ENCODE measurements at places on chromosomes 13 and 19. TPM values are rescaled to one million over a fixed set of nuclear protein-coding genes. Genes with fewer than 3 reads are reported as not detected.

GRCh38 chr13:94928127-94928775 lies 215.9 kb upstream of the SOX21 start:
- no peak for DNase-seq

- DNase-seq: no peak
Observed at GRCh38 chr13:112101360-112101930, 34.5 kb downstream of the SOX1 start.

- DNase-seq: no peak
Observed at GRCh38 chr19:10871711-10872545, 575 bp downstream of the CARM1 start.

DNA sequence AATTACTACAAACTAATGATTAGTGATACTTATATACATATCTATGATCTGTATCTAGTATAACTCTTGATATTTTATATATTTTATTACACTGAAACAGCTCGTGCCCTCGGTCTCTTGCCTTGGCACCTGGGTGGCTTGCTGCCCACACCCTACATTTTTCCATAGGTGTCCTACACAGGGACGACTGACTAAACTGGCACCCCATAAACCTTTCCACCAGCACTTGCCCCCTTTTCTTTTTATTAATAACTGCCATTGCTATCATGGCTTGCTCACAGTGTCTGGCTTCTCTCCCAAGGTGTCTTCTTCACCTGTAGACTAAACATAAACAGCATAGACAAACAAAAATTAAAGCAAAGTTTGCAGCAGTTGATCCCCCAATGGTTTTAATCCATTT lies 30.4 kb downstream of the CLEC4M start:
- DNase-seq: no peak

KLK12 gene
- not detected for total RNA-seq

CRX gene
- not detected for total RNA-seq

DNA sequence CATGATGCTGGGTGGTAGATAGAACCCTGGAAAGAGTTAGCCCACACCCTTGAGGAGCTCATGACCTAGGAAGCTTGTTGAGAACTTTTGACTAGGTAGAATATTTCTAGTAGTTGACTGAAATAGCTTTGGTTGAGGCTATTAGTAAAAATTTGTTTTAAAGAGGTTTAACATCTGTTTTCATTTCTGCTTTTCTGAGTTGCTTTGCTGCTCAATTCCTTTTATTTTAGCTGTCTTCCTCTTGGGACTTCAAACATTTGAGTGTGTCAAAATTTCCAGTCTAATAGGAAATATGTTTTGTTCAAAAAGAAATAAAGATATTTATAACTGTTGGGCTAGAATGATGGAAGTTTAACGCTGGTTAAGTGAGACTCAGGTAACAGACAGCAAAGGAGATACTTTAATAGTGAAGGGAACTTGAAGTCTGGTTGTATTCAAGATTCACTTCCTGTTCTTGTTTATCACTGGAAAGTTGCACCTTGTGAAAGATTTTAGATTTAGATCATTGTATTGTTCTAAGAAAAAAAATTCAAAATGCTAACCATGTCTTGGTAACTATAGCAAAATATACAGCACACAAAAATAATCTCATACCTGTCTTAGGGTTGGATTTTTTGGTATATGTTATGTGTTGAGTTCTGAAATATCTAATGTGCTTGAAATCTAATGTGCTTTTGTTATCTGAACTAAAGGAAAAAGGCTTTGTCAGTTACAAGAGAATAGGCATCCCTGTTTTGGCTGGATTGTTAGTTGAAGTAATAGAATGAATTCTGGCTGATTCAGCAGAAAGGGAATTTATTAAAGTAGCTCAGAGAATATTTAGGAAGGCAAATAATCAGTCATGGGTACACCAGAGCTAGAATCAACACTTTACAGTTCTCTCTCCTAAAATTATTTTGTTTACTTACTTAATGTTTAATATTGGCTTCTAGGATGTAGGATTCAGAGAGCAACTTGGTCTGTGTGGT lies 24.4 kb upstream of the GPR18 start:
- no peak for DNase-seq

ZNF667 gene
- total RNA-seq: not detected

TTYH1 gene
- not detected for total RNA-seq

GRCh38 chr19:917323-918151 lies at the start of gene KISS1R:
Gene KISS1R, plus strand, starts transcription at chr19:917333. Its CDS starts 170 bp downstream, at chr19:917503.
- no peak for DNase-seq

CCNE1 gene
- 33.0 TPM for total RNA-seq

DNA sequence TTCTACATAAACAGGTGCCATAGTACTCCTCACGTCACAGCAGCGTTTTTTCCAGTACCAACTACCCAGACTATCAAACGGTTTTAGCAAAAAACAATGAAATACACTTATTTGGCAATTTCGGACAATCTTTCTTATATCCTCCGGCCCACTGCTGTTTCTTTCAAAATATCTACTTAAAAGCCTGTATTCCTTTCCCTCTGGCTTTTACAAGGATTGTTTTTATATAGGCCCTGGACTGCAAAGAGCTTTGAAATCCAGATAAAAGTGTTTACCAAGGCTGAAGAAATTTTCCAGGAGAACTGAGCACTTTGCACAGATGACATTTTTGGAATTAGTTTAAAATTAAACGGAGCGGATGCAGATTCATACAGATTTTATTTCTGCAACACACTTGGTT lies 255.9 kb upstream of the STARD13 start:
- DNase-seq: no peak

- no peak for DNase-seq
Observed at GRCh38 chr13:58238972-58239773, 607.6 kb downstream of the PCDH17 start.

C19orf18 gene
- total RNA-seq: not detected
